ENCODE measurements at places on chromosomes 7 and 10.
A peak's percentile ranks its signal among the peaks of the same experiment; 100 is the strongest.

GRCh38 chr7:26191974-26192479 is 8.5 kb downstream of the HNRNPA2B1 start:
- no peak for DNase-seq
- H3K36me3 ChIP-seq: peaks cover 72% of the 10 kb centered on the region
- H3K4me1 ChIP-seq: no peaks in the 10 kb centered on the region
- no peak overlapping the region for H3K27ac ChIP-seq
- peak overlapping the region; percentile 12 for H3K4me3 ChIP-seq

GRCh38 chr7:423312-424260 is 96.1 kb downstream of the PDGFA start:
- no peaks in the 10 kb centered on the region for H3K4me1 ChIP-seq
- H3K27me3 ChIP-seq: no peaks in the 10 kb centered on the region
- no peak overlapping the region for H3K27ac ChIP-seq

DNA sequence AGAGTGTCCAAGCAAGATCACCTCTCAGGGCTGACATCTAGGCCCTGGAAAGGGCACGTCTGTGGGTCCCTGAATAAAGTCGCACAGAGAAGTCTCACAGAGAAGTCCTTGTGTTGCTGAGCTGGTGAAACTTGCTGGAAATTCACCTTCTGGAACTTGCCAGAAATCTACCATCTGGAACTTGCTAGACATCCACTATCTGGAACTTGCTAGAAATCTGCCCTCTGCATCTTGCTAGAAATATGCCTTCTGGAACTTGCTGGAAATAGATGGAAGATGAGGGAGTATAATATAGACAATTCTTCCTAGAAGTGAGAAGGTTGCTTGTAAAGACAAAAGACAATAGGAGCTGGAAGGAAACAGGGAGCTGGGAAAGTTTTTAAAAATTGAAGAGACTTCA is 5.4 kb upstream of the TAX1BP1 start:
- no peaks in the 10 kb centered on the region for H3K4me1 ChIP-seq
- H3K4me3 ChIP-seq: no peak overlapping the region
- H3K27me3 ChIP-seq: no peaks in the 10 kb centered on the region
- no peaks in the 10 kb centered on the region for H3K36me3 ChIP-seq
- H3K27ac ChIP-seq: no peak overlapping the region

GRCh38 chr10:119917777-119918176 is 25.2 kb downstream of the SEC23IP start:
- no peak for DNase-seq
- H3K4me1 ChIP-seq: no peaks in the 10 kb centered on the region
- H3K36me3 ChIP-seq: peaks cover 67% of the 10 kb centered on the region
- H3K4me3 ChIP-seq: no peak overlapping the region
- no peaks in the 10 kb centered on the region for H3K27me3 ChIP-seq

DNA sequence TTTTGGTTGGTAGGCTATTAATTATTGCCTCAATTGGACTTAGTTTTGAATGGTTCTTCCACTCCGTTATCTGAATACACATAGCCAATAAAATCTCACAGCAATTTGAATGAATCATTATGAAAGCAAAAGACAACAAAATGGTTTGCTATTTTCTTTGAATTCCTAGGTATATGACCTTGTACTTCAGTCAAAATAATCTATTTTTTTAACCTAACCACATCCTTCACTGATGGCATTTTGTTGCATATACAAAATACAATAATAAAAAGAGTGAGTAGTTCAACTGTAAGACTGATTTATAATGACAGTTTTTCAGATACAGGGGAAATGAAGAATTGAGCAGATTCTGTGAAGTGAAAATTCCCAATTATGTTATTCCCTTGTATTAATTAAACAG is 433.1 kb downstream of the HTR7 start:
- no peaks in the 10 kb centered on the region for H3K27me3 ChIP-seq
- no peak overlapping the region for H3K27ac ChIP-seq
- no peak overlapping the region for H3K4me3 ChIP-seq
- H3K4me1 ChIP-seq: no peaks in the 10 kb centered on the region

All from H9 (cell line).